Caki2 (cell line): ENCODE measurements at places on chromosomes 7 and 10. TPM values are rescaled to one million over a fixed set of nuclear protein-coding genes. Genes with fewer than 3 reads are reported as not detected.

DNA sequence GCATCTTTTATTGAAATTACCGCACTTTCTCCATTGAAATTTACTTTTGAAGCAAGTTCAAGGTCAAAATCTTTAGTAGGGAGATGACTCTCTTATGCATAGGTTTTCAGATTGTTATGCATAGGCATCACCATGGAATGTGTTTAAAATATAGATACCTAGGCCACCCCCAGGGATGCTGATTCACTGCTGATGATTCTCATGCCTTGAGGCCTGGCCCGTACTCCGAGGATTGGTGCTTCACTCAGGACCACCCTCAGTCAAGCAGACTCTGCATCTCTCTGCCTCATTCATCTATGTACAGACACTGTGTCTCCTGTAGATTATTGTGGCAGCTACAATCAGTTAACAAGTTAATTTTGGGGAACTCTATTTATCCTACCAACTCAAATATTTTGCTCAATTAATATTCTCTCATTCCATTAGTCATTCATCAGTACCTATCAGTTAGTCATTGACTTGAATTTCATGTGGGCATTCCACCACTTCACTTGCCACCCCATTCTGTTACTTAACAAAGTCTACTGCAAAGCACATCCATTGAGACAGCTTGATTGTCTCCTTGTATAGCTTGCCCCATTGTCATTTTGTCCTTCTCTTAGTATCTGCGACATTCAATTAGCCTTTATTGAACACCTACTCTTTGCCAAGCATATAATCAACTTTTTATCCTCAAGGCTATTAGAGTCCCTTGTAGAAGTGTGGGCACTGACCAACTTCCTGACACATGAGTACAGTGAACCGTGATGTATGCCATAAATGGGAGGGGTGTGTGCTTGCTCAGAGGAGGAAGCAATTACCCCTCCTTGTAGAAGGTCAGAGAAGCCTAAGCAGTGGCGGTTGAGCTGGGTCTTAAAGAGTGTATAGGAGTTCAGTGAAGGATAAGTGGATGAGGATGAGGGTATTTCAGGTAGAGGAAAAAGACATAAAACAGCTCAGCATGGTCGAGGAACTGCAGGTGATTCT, 255.6 kb upstream of the BMPER start:
- DNase-seq: no peak

DNA sequence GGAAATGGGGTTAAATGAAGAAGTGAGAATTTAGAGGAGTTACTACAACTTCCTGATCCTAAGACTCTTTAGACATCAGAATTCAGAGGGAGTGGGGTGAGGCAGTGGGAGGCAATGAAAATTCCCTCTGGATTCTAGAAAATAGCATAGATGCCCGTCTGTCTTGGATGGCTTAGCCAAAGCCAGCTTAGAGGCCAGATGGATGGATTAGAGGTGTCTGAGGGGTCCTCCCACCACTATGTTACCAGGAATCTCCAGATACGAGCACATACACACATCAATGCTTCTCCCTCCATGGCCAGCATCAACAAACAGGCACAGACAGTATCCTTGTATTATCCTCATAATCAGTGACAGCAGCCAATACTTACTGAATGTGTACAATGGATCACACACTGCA, 418.1 kb downstream of the PLXNA4 start:
- DNase-seq: no peak

DNA sequence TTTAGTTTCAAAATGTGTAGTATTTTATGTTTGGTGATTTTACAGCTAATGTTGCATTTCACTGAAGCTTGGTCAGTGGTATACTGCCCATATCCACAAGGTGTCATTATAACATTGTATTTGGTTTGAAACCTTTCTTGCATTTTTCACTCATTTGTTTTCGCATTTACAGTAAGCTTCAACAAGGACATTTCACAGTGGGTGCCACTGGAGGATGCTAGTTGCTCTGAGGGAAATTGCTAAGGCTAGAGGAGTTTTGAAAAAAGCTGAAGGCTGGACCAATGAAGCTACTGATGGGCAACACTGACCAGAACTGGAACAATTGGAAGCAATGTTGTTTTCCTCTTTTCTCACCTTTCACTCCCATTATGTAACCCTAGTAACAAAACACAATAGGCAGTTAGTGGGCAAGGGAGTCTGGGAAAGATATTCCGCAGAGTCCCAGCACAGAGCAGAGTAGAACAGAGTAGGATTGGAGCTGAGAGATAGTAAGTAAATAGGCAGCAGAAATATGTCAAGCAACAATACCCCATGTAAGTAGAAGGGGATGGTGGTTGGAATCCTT, 23.6 kb upstream of the SRI start:
- DNase-seq: peak; percentile 79

DNA sequence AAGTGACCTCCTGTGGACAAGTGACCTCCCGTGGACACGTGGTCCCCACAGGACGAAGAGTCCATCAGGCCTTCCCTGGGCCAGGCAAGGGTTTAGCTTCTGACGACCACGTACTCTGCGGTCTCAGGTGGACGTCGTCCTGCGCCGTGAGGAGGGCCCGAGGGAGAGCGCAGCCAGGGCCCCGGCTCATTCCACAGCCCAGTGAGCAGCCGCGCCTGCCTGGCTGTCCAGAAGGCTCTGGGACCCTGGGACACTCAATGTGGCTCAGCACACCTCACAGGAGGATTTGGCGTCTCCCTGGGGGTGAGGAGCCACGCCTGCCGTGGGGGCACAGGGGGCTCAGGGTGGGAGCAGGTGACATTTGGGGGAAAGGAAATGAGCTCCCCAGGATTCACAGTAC, 64.4 kb upstream of the CFAP46 start:
- DNase-seq: no peak

GIMAP8 gene
- total RNA-seq: not detected in 2 replicates

CYP2C19 gene
- total RNA-seq: 0.41 TPM in 1 of 2 replicates, not detected in the other

SLK gene
- total RNA-seq: 15.5 and 16.6 TPM in 2 replicates

KCNIP2 gene
- total RNA-seq: 0.20 TPM in 1 of 2 replicates, not detected in the other

HTRA1 gene
- total RNA-seq: 34.5 and 42.1 TPM in 2 replicates
